ENCODE measurements at places on chromosomes 7 and 10. TPM values are rescaled to one million over a fixed set of nuclear protein-coding genes. Genes with fewer than 3 reads are reported as not detected.

DNA sequence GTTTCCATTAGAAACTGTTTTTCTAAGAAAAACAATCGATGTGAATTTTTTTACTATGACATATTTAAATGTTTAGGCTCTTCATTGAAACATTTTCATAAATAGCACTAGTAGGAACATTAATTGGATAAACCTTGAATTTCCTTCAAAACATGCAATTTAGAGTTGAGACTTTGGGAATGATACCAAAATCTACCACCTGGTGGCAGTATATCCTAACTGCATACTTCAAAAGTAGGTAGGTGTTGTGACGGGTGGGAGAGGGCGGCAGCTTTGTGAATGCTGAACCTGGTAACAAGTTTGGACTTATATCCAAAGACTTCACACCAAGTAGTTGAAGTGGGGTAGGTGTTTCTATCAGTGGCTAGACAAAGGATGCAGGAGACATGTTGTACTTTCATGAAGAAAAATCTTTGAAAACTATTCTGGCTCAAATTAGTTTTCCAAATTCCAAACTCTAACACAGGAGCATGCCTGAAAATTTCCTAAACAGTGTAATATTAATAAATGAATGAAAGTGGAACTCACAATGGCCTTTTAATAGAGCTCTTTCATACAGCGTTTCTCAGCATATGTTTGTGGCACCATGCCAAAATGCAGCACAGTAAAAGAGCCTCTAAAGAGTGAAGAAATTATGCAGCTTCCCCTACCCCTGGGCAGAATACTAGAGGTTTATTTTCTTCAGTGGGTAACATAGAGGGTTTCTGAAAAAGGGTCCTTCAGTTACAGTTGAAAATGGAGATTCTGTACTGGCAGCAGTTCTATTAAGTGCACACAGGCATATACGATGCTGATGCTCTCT, 201.0 kb upstream of the TPK1 start:
- DNase-seq, result peak; percentile 9

GRCh38 chr7:48052748-48053147, 17.4 kb downstream of the C7orf57 start:
- peak; percentile 75 for DNase-seq

DNA sequence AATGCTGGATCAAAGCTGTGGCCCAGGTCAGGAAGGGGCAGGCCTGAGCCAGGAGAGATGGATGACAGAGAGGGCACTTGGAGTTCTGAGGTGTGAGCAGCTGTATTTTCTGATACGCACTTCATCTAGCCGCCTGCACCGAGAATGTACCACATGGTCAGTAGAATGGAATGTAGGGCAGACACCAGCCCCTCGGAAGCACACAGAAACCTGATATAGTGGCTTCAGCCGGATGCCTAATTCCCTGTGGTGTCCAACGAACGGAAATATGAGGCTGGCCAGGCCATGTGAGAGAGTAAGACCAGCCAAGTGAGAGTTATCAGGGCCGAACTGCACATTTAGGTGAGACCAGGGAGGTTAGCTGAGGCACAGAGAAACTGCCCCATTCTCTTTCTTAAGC, 46.7 kb upstream of the PLCE1 start:
- DNase-seq, result peak; percentile 99

DNA sequence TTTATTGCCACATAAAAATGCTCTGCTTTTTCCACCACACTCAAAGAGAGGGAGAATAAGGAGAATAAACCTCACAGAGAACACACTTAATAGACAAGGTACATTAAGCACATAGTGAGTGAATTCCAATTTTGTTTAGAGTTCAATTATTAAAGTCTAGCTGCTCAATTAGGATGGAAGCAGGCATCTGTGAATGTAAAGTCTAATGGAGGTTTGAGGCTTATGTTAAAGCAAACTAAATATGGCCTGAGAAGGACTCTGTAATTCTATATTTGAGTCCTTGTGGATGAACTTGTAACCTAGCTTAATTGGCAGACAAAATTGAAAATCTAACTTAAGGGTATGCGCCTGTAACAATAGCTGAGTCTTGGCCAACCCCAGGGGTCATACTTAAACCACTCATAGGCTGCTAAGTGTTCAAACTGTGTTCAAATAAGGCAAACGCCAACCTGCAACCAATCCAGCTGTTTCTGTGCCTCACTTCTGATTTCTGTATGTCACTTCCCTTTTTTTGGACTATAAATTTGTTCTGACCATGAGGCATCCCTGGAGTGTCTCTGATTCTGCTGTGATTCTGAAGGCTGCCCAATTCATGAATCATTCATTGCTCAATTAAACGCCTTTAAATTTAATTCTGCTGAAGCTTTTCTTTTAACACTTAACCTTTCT, 31.3 kb upstream of the NME8 start:
- DNase-seq, result no peak

- peak; percentile 88 for DNase-seq
These were observed 312.0 kb downstream of the RNLS start for GRCh38 chr10:88270871-88271713.

DNA sequence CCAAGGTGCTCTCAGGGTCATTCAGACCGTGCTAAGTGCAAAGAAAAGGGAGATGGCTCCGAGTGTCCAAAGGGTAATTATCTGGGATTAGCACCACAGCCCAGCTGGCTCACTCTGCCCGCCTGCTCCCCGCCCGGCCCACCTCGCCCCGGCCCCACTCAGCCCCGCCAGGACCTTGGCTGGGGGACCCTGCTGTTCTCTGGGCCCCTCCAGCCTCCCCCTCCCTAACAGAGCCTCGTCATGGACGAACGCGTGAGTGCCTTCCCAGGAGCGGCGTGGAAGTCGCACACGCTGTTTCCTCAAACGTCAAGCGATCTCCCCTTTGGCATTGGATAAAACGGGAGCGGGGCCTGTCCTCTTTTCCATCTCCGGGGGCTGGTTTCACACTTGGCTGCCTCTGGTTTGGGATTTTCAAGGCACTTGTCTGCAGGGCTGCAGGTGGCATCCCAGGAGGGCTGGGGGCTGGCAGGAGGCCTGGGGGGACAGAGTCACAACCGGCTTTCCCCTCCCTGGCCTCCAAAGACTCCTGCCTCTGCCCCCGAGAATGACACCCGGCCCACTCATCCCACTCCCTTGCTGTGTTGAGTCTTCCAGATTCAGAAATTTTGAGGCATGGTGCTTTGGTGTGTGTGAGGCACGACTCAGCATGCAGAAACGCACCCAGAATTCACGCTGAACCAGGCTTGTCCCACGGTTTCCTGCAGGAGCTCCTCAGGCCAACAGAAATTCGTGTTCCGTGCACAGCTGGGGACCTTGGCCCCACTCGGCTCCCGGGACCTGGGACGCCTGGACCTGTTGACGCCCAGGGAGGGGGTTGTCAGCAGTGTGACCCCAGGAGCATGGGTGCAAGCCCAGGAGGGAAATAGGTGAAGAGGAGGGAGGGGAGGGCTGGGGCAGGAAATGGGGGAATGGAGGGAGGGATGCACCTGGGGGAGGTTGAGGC, 110.0 kb downstream of the PDGFA start:
- no peak for DNase-seq

DNA sequence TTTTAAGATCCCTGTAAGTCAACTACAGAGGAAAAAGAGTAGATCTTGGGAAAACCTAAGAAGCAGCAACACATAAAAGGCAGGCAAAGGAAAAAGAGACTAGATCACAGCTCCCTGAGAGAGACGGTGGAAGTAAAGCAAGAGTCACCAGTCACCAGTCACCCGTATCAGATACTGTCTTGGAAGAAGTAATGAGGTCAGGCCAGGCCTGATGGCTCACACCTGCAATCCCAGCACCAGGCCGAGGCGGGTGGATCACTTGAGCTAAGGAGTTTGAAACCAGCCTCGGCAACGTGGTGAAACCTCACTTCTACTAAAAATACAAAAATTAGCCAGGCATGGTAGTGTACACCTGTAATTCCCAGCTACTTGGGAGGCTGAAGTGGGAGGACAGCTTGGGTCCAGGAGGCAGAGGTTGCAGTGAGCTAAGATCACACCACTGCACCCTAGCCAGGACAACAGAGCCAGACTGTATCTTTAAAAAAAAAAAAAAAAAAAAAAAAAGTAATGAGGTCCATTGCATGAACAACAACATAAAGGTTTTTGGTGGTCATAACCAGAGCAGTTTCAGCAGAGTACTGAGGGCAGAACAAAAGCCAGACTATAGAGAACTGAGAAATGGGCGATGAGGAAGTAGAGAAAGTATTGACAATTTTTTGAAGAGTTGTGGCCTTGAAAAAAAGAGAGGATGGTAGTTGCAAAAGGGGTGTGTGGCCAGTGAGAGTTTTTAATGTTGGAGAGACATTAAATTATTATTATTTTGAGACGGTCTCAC, 16.9 kb downstream of the ZNF713 start:
- DNase-seq, result no peak

GRCh38 chr10:8767591-8767990, 713.1 kb downstream of the GATA3 start:
- no peak for DNase-seq

GRCh38 chr7:27771111-27771510, 31.1 kb downstream of the TAX1BP1 start:
- DNase-seq, result no peak

GRCh38 chr7:142384493-142384922, 126.7 kb upstream of the PRSS58 start:
- DNase-seq, result peak; percentile 94

DNA sequence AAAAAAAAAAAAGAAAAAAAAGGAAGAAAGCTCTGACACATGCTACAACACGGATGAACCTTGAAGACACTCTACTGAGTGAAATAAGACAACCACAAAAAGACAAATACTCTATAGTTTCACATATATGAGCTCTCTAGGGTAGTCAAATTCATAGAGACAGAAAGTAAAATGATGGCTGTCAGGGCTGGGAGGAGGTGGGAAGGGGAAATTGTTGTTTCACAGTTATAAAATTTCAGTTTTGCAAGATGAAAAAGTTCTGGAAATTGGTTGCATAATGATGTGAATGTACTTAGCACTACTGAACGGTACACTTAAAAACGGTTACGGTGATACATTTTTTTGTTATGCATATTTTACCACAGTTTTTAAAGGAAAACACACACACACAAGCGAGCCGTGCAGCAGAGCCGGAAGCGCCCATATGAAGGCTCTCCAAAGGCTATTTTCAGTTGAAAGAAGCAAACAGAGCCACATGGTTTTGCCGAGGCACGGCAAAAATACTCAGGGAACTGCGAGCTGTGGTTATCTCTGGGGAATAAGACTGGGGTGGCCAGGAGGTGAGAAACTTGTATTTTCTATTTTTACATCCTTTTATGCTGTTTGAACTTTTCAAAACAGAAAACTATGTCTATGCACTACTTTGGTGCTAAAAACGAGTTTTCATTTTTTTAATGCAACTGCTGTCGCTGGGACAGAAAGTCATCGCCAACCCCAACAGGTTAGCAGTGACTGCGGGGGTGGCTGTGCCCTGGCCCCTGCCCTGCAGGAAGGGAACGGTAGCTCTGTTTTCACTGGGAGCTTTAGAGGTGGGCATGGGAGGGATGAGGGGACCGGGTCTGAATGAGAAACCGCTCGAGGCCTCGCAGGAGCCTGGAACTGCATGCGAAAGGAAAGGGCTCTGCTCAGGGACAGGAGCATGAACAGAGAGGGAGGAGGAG, 132.9 kb downstream of the OAT start:
- peak; percentile 68 for DNase-seq

DNA sequence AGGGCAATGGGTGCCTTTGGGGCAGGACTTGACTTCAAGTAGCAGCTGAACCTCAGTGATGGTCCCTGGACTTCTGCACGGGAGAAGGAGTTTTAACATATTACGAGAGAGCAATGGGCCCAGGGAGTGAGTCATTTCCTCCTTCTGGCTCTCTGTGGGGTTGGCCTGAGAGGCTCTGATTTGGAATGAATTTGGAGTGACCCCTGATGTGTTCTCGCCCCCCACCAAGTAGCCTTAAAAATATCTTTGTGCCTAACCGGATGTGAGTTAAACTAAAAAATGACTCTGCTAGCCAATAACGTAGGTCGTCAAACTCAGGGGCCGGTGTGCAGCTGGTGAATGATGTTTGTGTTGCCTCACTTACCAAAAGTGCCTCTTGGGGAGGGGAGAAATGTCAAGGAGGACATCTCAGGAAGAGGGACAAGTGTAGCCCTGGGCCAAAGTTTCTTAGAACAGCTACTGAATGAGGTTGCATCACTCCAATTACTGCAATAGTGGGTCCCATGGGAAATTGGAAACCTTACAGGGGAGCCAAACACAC, 656.6 kb downstream of the INHBA start:
- peak; percentile 61 for DNase-seq

GRCh38 chr7:69020536-69020935, 577.7 kb upstream of the AUTS2 start:
- DNase-seq, result no peak

GRCh38 chr10:107496594-107496993, 332.1 kb upstream of the SORCS1 start:
- DNase-seq, result peak; percentile 22

GRCh38 chr7:81932936-81933335, 163.1 kb upstream of the HGF start:
- DNase-seq, result no peak

The TMEM213 gene
- not detected for total RNA-seq

The PAPOLB gene
- total RNA-seq, result 0.13 TPM

The ACTL6B gene
- not detected for total RNA-seq

The CLCN1 gene
- not detected for total RNA-seq

The FAM25A gene
- not detected for total RNA-seq

The TRIM74 gene
- total RNA-seq, result not detected
